ENCODE measurements at places on chromosomes 3 and 15.
A peak's percentile ranks its signal among the peaks of the same experiment; 100 is the strongest.

- no peak for DNase-seq
These were observed 211.4 kb downstream of the NR1D2 start for GRCh38 chr3:24156466-24156865.

DNA sequence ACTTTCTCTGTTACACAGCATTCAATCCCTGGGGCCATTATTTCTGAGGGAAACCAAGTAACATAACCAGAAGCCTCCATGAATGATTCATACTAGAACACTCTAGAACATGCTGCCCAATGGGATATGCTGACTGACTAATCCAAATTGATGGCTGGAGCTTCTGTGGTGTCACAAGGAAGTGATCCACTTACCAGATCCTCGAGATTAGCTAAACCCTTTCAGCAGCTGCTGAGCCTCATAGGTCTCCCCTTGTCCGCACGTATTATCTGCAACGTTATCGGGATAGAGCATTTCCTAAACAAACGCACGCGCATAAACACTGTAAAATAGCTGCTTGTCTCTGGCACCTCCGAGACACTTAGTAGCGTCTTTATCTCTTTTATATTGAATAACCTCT lies 61.2 kb upstream of the PROK2 start:
- no peak for DNase-seq

- DNase-seq, result no peak
These were observed 2.9 kb downstream of the TM6SF1 start for GRCh38 chr15:83110381-83110780.

DNA sequence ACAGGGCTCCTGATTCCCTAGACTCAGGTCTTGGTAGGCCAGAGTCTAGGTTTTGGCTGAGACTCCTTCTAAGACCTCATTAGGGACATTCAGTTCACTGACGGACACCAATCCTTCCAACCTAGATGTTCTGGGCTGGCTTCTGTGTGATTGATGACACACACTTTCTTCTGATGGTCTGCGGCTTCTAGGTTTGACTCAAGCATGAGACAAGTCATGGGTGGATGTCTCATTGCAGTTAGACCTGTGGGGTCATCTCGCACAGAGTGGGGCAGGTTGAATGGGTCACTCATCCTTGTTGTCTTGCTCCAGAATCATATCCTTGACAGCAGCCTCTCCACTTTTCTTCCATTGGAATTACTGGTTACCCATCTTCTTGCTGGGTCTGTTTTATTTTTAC lies 35.8 kb downstream of the ARNT2 start:
- DNase-seq, result no peak

DNA sequence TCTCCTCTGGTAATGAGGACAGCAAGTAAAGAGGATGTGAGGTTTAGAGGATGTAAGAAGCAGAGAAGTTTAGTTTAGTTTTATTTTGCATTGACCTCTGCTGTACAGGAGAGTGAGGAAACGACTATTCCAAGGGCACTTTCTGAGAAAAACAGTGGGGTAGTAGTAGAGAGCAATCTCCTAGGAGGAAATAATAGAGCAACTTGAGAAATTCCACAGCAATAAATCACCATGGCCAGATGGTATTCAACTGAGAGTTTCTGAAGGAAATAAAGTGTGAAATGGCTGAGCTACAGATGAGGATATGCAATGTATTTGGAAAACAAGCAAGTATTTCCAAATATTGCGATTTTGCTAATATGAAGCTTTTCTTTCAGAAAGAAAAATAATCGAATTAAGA lies 118.9 kb downstream of the DPH6 start:
- DNase-seq, result no peak

DNA sequence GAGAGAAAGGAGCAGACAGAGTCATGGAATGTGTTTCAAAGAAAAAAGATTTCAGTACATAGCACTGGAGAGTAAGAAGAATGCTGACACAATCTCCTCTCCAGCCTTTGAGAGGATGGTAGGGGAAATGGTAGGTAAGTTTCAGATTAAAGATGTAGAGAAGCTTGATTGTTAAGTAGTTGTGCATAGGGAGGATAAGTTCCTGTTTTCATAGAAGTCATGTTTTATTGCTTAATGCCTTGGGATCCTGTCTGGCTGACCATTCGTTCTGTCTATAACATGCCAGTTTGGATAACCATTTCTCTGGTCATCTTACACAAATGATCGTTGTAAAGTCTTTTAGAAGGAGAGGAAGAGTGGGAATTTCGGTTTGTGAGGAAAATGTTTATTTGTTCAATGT lies 95.7 kb upstream of the IGSF10 start:
- DNase-seq, result no peak

- peak; percentile 71 for DNase-seq
These were observed 59.9 kb downstream of the ZNF621 start for GRCh38 chr3:40584625-40585189.

- no peak for DNase-seq
These were observed 156.6 kb upstream of the IL12A start for GRCh38 chr3:159832024-159832423.

- no peak for DNase-seq
These were observed 18.9 kb downstream of the SLC6A11 start for GRCh38 chr3:10834951-10835350.

DNA sequence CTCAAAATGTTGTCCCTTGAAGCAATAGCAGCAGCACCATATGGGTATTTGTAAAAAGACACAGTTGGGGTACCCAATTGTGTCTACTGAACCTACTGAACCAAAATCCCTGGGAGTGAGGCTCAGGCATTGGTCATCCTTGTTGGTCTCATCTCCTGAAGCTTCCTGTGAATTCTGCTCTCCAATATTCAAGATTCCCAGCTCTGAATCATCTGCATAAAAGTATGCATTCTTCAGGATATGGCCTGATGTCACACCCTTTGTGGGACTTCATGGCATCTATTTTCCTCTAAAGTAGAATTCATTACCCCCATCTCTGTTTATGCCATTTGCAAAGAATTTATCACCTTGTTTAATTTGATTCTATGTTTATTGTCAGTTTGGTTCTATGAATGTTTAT lies 13.3 kb upstream of the PTX3 start:
- no peak for DNase-seq

DNA sequence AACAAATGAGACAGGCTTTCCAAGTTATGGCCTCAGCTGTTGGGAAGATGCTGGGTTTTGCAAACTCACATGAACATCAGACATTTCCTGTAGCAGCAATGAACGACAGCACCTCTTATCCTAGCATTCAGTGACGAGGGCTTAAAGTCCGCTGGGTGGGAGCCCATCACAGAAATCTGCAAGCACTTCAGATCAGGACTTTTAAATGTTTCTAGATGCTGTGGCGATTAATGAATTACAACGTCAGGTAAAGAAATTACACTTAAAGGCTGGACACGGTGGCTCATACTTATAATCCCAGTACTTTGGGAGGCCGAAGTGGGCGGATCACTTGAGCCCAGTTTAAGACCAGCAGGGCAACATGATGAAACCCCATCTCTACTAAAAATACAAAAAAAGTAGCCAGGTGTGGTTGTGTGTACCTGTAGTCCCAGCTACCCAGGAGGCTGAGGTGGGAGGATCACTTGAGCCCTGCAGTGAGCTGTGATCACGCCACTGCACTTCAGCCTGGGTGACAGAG lies 3.9 kb downstream of the AEN start:
- no peak for DNase-seq

GRCh38 chr15:71202712-71203111 lies 87.4 kb downstream of the THSD4 start:
- DNase-seq, result no peak

DNA sequence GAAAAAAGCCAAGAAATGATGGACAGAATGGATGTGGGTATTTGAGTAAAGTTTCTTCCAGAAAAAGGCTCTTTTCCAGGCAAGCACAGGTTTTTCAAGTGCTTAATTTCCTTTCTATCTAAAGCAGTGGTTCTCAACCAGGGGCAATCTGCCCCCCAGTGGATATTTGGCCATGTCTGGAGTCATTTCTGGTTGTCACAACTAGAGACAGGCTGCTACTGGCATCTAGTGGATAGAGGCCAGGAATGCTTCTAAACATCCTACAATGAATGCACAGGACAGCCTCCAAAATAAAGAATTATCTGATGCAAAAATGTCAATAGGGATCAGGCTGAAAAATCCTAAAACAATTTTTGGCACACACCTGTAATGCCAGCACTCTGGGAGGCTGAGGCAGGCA lies 23.9 kb downstream of the SEC22C start:
- DNase-seq, result no peak

DNA sequence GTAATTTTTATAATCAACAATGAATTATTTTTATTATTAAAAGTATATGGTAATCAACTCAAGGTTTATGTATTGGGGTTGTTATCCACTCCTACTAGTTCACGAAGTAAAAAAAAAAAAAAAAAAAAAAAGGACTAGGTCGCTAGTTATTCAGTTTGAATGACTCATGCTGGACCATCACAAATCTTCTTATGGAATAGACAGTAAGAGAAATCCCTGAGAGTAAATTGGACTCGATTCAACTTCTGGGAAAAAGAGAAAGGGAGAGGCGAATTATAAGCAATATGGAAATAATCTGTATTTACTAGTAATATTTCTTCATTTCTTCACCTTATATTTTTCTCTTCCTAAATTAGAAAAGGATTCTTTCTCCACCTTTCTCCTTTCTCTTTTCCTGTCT lies 2.0 kb downstream of the MYEF2 start:
- no peak for DNase-seq
